ENCODE measurements at places on chromosomes 5 and 9.

DNA sequence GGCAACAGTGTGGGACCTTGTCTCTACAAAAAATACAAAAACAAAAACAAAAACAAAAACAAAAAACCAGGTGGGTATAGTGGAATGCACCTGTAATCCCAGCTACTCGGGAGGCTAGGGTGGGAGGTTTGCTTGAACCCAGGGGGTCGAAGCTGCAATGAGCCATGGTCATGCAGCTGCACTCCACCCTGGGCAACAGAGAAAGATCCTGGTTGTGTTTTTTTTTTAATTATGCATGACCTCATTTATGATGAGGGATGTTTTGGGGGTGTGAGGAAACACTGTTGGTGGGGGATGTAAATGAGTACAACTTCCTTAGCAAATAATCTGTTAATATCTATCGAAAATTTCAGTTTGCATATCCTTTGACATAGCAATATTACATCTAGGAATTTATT is 29.4 kb upstream of the UBE2D2 start:
- no peak for DNase-seq

GRCh38 chr9:95722141-95722540 is 153.3 kb upstream of the ERCC6L2 start:
- DNase-seq = no peak

GRCh38 chr9:76634356-76635054 is 129.7 kb upstream of the PCA3 start:
- DNase-seq = no peak

- DNase-seq = no peak
Observed at GRCh38 chr5:139141446-139142204, 56.5 kb downstream of the SIL1 start.

DNA sequence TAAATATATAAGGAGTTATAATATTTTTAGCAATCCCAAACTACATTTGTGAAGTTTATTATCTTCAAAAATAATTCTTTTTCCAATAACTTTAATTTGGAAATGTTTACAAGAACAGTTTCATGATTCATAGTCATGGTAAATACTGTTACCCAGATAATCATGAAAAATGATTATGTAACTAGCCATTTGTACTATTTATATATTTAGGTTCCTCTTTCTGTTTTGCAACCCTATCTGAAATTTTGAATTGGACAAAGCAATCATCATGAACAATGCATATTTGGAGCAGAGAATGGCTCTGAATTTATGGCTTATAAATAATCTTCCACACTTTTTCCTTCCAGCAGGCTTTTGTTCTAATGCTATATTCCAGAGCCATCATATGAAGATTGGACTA is 499.7 kb downstream of the SLCO4C1 start:
- no peak for DNase-seq

GRCh38 chr5:37208883-37209797 is 40.0 kb downstream of the CPLANE1 start:
- DNase-seq = no peak

All from NCI-H1048 (cell line).